ENCODE measurements at places on chromosomes 16 and 17.

GRCh38 chr17:77475016-77475976, 334.5 kb downstream of the SEC14L1 start:
- peak; percentile 39 for DNase-seq

GRCh38 chr17:76137351-76138233, 3.5 kb downstream of the FOXJ1 start:
- DNase-seq, result no peak

- DNase-seq, result no peak
These were observed 118.9 kb upstream of the IRX3 start for GRCh38 chr16:54405478-54405877.

GRCh38 chr17:54029986-54030385, 207.3 kb downstream of the KIF2B start:
- no peak for DNase-seq

- peak; percentile 55 for DNase-seq
These were observed 6.9 kb downstream of the PLLP start for GRCh38 chr16:57277586-57277985.

- DNase-seq, result no peak
These were observed 80.2 kb downstream of the DYNLRB2 start for GRCh38 chr16:80620736-80621605.

DNA sequence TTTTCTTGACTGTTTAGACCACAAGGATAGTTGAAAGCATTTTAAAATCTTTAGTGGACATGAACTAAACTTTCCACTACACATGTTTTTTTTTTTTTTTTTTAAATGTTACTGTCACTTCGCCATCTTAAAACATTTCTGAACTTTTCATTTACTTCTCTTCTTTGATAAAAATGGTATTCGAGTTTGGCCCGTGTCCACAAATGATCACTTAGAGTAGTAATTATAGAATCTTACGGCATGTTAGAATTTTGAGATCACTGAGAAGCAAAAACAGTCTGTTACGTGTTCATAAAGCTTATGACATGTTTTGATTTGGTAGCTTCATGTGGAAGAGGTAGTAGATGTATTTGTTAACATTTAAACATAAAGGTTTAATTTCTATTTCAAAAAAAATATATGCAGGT, 1.1 kb downstream of the NSRP1 start:
- DNase-seq, result no peak

DNA sequence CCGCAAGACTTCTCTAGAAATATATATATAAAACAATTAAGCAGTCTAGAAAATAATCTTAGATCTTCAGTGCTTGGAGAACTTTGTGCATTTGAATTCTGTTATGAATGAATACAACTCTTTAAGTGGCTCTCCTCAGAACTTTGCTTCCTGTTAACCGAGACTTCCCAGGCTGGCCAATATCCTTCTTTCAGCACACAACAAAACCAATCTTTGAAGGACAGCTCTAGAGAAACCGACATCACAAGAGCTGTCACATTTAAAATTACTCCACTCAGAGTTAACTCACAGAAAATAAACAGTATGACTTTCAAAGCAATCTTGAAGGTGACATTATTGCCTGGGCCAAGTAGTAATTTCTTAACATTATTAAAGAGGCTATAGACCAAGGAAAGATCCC, 49.7 kb upstream of the ITGA2B start:
- DNase-seq, result no peak

DNA sequence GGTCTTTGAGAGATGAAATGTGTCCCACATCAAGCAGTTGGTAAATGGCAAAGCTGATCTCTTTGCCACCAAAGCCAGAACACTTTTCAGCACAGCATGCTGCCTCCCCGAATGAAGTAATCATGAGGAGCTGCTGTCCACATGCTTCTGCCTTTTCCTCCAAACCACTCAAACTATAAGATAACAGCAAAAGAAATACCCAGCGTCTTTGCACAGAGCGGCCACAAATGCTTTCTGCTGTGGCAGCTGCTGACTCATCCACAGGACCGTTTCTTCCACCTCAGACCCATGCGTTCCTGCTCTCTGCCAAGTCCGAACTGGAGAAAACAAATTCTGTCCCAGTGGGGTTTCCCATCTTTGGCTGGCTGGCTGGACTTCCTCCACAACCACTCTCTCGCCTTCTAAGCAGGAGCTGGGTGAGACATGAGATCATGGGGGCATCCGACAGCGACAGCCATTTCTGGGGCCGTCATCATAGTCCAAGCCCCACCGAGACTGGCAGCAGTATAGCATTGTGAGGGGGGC, 27.1 kb downstream of the TBC1D3B start:
- no peak for DNase-seq

- no peak for DNase-seq
These were observed 199.4 kb upstream of the CACNG5 start for GRCh38 chr17:66635386-66636045.

DNA sequence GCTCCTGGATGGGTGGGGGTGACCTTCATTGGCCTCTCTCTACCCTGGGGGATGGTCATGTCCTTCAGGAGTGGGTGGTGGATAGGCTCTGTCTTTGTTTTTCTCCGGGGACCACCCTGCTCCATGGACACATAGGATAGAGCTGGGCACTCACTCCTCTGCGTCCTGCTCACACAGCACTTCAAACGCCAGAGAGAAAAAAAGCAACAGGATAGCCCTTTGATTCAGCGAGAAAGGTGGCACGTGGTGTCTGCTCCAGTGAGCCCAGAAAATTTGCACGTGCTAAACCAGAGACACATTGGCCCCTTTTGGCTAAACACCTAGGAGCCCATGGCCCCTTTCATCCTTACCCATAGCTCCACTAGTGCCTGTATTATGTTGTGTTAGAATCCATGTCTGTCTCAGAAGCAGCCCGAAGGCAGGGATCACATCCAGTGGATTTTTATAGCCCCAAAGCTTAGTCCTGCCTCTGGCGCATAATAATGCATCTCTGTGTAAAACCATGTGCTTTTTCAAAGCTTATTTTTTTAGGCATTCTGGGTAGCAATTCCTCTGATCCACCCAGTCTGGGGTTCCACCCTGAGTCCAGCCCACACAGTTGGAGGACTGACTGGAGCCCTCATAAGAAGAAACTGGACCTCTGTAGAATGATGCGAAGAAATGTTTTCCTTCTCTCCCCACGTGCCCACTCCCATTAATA, 90.1 kb downstream of the ASIC2 start:
- no peak for DNase-seq

GRCh38 chr16:88649924-88650748, 717 bp downstream of the CYBA start:
- DNase-seq, result peak; percentile 26

DNA sequence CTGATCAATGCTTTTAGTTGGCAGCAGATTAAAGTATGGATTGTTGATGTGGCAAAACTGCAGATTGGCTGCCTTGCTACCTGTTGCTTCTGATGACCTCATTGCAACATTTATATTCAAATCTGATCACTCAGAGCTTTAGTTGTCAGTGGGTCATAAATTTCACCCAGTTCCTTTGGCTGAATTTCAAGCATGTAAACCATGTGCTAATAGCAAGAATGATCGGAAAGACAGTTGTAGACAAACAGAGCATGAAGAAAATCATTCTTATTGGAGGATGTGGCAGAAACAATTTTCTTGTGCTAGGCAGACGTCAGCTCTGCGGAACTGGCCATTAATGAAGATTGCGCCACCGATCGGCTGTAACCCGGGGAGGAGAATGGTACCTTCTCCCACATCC, 346.6 kb upstream of the EEF2KMT start:
- no peak for DNase-seq

GRCh38 chr17:34246446-34246845, 8.6 kb upstream of the CCL2 start:
- DNase-seq, result no peak

DNA sequence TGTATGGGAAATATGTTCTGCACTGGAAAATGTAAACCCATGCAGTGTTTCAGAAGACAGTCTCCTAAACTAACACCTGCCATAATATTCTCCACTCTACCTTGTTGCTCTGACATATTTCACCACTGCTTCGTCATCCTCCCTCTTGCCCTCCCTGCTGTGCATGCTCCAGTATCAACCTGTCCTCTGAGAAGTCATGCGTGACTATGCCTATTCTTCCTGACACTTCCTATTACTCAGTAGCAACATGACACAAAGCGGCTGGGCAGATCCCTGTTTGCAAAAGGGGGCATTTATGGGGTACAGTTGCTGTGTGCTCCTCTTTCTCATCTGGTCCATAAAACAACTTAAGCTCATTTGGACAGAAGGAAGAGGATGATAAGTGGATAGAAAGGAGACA, 805.6 kb upstream of the EEF2KMT start:
- DNase-seq, result no peak

- DNase-seq, result no peak
These were observed 153.9 kb downstream of the PARN start for GRCh38 chr16:14476183-14476582.

GRCh38 chr17:78667091-78667490, 89.9 kb upstream of the DNAH17 start:
- no peak for DNase-seq

DNA sequence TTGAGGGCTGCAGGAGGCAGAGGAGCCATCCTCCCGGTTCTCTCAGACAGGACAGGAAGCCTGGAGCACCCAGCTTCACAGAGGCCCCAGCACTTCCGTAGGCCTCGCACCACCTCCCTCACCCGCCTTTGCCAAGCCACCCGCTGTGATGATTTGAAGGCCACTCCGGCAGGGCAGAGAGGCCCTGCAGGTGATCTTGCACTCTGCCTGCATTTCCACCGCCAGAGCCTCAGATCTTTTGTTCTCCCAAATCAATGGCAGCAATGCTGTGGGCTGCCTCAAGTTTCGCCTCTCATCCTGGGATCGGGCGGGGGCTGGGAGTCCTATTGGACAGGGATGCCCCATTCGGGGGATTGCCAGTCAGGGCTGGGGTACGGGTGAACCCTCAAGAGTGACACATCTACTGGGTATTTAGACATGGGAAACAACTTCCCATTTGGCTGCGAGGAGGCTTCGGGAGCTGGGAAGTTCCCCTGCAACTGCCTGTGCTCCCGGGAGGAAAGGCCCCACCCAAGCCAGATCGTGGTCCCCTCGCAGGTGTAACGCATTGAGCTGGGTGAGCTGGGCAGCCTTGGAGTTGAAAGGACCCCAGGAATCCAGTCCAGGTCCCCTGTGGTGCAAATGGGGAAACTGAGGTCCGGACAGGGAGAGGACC, 34.8 kb upstream of the PEMT start:
- no peak for DNase-seq

GRCh38 chr16:71807905-71808592, 585 bp downstream of the AP1G1 start:
- peak; percentile 67 for DNase-seq

DNA sequence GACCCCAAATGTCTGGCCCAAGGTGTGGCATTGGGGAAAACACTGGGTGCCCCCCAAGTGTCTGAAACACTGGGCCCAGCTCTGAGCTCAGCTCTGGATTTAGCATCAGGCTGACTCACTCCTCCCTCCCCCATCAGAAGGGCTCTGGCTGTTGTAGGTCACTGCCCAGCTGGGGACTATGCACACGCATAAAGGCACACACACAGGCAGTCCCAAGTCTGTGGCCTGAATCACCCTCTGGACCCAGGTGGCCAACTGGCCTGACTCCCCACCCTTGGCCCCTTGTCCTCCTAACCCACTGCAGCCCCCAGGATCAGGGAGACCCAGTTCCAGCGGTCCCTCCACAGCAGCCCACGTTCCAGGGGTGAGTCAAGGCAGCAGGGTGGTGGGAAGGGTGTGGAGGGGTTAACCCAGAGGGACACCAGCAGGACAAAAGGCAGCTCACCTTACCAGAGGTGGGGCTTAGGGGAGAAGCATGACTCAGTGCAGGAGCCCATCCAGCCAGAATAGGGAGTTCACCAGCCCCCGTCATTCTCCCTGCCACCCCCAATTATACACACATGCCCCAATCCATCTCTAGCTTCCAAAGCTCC, 47.0 kb downstream of the MYO18A start:
- DNase-seq, result no peak

DNA sequence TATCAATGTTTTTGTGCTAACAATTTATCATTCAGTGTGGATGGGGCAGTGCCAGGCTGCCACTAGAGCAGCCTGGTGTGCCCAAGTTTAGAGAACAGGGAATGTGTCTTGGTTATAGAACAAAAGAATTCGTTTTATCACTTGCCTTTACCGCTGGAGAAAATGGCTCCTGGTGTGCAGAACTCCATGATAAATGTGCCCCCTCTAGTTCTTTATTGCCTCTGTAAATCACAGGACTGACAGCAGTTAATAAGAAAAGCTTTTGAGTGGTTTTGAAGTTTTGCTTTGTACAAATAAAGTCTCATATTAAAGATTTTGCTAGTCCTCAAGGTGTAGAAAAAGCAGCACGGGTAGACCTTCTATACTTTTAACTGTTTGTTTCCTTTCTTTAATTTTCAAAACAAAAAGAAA, 28.2 kb upstream of the PSMD7 start:
- DNase-seq, result no peak

DNA sequence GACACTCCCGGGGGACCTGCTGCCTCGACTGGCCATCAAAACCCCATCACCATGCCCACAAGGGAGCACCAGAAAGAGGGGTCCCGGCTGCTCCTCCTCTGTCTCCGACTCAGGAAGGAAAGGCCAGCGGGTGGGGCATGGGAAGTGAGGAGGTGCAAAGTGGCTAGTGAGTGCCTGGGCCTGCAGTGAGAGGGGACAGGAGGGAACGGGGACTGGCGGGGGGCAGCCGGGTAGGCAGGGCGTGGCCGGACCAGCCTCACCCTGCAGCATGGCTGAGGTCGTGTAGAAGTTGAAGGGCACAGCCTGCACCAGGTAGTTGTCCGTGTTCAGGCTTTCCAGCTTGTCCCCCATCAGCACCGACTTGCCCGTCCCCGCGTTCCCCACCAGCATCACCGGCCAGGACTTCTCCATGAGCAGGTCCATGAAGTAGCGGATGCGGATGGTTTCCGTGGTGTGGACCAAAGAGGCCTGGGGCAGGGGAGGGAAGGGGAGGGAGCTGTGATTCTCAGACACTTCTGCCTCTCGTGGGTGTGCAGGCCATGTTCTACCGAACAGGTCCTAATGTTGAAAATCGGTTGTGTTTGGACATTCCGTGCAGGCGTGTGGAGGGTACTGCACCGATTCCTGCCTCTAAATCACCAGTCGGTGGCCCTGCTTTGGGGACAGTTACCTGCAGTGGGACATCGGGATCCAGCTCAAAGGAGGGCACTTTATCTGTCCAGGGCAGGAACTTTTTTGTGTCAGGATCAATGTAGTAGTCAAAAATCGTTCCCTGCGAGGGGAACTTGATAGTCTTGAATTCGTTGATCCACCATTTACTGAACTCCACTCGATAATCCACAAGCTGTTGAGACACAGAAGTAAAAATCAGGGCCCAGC, 91.7 kb downstream of the DNAH17 start:
- DNase-seq, result no peak

DNA sequence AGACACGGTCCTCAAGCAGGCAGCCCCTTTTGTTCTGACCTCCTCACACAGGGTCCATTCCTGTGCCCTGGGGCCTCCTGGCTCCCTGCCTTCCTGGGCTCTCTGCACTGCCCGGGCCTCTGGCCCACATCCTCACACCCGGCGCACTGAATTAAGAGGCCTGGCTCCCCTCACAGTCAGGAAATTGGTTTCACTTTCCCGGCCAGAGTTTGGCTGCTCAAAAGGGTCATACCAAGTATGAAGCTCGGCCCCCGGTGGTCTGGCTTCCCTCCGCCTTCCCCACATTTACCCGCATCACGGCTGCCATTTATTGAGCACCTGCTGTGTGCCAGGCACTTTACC, 220.0 kb downstream of the NTN1 start:
- no peak for DNase-seq
